ENCODE measurements at places on chromosomes 6 and 20.

- DNase-seq: peak; percentile 21
Measured at GRCh38 chr20:59598625-59599310, 5.6 kb upstream of the PHACTR3 start.

DNA sequence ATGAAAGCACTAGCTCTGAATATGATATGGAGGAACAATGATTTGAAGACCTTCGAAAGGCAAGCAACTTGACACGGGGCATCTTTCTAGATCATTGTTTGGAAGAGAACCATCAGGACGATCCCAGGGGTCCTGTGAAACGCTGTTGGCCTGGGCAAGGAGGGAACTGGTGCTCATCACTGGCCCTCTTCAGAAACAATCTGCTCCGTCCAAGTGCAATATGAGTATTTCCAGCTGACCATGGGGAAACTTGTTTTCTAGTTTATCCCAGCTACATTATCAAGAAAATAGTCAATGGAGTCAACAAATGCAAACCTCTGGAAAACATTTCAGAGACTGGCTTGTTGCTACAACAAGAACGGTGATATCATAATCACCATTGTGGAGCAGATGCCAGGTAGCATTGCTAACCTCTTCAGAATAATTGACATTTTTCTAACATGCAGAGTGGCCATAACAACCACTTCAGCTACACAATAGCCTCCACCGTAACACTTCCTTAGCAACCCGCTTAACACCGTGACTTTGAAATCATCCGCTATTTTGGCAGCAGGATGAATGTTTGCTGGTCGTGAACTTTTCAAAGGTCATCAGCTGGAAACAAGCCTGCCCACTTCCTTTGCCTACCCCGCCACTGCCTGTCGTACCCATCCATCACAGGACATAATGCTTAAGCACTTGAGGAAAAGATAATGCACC, 112.0 kb upstream of the PDE10A start:
- no peak for DNase-seq

GRCh38 chr6:61977947-61978346, 308.1 kb downstream of the KHDRBS2 start:
- DNase-seq: no peak

- DNase-seq: no peak
Measured at GRCh38 chr20:53098621-53099020, 126.5 kb downstream of the TSHZ2 start.

All from ELR (cell line).